Erythroblast (primary cell): ENCODE measurements at places on chromosomes 4 and X.
A peak's percentile ranks its signal among the peaks of the same experiment; 100 is the strongest.

GRCh38 chr4:184529283-184529682 lies 54.9 kb upstream of the IRF2 start:
- DNase-seq: no peak

DNA sequence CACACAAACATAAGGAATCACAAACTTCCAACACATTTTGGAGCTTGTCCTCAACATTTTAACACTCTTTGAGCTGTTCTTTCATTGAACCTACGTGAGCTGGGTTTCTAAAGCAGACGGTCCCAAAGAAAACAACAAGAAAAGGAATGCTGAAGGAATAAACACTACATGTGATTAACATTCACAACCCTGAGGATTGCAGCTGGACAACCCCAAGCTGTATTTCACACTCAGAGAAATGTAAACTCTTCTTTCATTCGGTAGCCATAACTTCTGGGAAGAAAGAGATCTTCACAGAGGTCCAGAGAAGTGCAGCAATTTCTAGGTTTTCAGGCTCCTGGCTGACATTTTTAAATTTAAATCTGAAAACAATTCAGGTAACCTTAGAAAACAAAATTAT lies 130.2 kb downstream of the CFAP299 start:
- DNase-seq: no peak

DNA sequence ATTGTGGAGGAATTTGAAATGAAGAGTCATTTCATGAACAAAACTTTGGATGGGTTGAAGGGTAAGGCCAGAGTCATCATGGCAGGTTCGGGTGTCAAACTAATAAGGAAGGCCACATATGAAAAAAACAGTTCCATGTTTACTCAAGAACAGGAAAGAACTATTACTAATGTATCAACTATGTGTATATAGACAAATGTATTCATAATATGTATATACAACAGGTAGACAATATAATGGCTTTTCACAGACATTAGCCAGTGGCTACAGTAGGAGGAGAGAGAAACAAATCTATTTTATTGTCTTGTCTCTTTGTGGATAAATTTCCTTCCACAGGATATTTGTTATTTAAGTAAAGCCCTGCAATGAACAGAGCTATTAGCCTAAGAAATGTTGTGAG lies 101.1 kb downstream of the CBLL2 start:
- DNase-seq: no peak

GRCh38 chrX:20479896-20480295 lies 213.2 kb upstream of the RPS6KA3 start:
- no peak for DNase-seq

- no peak for DNase-seq
Observed at GRCh38 chrX:24520472-24520871, 55.4 kb downstream of the PDK3 start.

DNA sequence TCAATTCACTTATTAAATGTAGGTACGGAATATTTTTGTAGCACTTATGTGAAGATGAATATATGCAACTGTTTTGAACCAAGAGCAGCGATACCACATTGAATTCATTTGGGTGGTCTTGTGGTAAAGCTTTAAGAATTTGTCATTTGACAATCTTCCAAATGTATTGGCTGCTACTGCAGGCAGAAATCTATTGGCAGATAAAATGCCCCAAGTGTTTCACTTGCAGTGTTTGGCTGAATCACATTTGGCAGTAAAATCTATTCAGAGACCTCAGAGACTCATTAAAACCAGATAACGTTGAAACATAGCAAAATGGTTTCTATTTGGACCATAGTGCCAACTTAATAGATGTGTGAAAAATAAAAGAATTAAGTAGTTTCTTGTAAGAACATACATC lies 303.4 kb downstream of the FGF13 start:
- no peak for DNase-seq

- peak; percentile 18 for DNase-seq
Observed at GRCh38 chr4:150982557-150983233, 32.4 kb downstream of the LRBA start.
